ENCODE measurements at places on chromosomes 1 and 21.

DNA sequence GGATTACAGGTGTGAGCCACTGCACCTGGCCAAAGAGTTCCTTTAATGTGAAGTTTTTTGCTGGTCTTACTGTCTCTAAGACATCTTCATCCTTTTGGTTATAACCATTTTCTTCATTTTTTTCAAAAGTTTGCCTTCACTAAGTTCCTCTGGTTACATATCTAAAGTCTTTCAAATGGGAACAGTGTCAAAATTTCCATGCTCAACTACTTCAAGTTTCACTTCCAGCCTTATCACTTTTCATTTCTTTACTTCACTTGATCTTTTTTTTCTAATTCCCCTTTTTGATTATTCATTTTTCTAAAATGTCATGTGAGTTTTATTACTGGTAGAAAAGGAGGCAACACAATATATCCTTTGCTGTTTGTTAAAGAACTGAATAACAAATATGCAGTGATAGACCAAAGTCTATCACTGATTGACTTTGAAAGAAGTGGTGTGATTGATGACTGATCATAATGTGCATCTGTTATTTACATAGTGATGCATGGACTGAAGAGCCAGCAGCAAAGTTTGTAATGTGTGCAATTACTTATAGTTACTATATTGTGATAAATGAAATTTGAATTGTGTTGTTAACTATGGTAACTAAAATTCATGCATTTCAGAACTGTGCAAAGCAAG, 16.0 kb upstream of the ZFYVE9 start:
- DNase-seq, result no peak

GRCh38 chr1:3676581-3677470, 24.5 kb downstream of the TP73 start:
- no peak for DNase-seq

DNA sequence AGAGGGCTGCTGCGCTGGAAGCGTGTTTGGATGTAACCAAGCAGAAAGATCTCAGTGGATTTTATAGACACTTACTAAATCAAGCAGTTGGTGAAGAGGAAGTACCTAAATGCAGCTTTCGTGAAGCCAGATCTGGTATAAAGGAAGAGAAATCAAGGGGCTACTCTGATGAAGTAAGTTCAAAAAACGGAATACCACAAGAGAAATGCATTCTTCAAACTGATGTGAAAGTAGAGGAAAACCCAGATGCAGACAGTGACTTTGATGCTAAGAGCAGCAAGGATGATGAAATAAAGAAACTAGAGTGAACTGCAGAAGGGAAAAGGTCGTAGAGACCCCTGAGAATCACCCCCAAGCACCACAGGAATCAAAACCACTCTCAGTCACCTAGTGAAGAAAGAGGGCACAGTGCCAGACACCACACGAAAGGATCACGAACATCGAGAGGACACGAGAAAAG, 40.8 kb upstream of the NEXN start:
- no peak for DNase-seq

DNA sequence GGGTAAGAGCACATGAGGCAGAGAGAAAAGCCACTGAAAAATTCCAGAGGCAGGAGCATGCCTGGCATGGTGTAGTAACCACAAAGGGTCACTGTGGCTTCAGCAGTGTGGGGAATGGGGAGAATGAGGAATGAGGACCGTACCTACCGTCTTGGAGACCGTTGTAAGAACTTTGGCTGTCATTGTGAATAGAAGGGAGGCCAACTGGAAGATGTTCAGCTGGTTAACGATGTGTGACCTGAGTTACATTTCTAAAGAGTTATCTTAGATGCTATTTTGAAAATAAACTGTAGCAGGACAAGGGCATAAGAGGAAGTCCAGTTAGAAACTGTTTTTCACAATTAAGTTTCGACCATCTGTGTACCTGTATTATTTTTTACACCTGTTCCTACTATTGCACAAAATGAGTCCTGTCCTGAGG, 365.5 kb upstream of the SGIP1 start:
- DNase-seq, result no peak

GRCh38 chr21:43866659-43867331, 1.8 kb downstream of the AGPAT3 start:
- DNase-seq, result no peak

GRCh38 chr1:12177999-12178441, 11.2 kb downstream of the TNFRSF1B start:
- DNase-seq, result peak; percentile 66

- DNase-seq, result no peak
Observed at GRCh38 chr1:11951901-11952300, 17.4 kb downstream of the PLOD1 start.

GRCh38 chr1:62247391-62248168, 52.9 kb downstream of the L1TD1 start:
- DNase-seq, result no peak

GRCh38 chr1:71785450-71785849, 496.9 kb downstream of the NEGR1 start:
- DNase-seq, result no peak

GRCh38 chr1:108154314-108154713, 45.8 kb downstream of the SLC25A24 start:
- DNase-seq, result no peak

- DNase-seq, result no peak
Observed at GRCh38 chr1:193104502-193104906, 710 bp downstream of the GLRX2 start.

DNA sequence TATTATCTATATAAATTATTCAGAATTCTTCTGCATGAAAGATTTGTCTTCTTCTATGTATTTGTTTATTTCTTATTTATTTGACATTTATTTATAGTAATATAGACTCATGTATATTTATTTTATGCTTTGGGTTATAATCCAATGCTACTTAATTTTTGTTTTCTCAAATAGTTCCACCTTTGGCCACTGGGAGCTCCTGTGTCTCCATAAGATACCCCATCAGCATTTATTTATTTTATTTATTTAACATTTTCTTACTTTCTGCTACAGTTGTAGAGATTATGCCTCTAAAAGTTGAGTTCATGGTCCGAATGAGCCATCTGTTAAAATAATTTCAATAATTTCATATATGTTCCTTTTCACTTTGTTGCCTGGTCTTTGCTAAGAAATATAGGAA, 289.4 kb downstream of the ADGRL2 start:
- no peak for DNase-seq

- no peak for DNase-seq
Observed at GRCh38 chr1:204199579-204199978, 3.3 kb upstream of the KISS1 start.

GRCh38 chr1:32536117-32536516, 3.1 kb upstream of the ZBTB8A start:
- no peak for DNase-seq

- no peak for DNase-seq
Observed at GRCh38 chr1:212097360-212097759, 61.8 kb downstream of the DTL start.

GRCh38 chr1:163366555-163366954, 44.8 kb downstream of the NUF2 start:
- DNase-seq, result no peak

DNA sequence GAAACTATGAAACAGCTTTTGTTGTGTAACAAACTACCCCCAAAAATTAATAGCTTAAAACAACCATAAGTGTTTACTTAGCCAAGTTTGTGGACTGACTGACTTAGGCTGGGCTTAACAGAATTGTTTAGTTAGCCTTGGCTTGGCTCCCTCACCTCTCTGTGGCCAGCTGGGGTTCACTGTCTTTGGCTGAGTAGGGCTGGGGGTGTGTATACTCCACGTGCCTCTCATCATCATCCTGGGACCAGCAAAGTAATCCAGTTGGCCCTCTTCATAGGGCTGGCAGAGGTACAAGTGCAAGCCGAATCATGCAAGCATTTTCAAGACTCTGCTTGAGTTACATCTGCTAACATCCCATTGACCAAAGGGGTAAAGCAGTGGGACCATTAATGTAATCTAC, 252.3 kb downstream of the BRINP2 start:
- DNase-seq, result no peak

GRCh38 chr1:37793773-37794371, at the start of gene MANEAL:
TSS of gene MANEAL (plus strand) at chr1:37793847. CDS start at chr1:37794183, 336 bp downstream.
- no peak for DNase-seq

DNA sequence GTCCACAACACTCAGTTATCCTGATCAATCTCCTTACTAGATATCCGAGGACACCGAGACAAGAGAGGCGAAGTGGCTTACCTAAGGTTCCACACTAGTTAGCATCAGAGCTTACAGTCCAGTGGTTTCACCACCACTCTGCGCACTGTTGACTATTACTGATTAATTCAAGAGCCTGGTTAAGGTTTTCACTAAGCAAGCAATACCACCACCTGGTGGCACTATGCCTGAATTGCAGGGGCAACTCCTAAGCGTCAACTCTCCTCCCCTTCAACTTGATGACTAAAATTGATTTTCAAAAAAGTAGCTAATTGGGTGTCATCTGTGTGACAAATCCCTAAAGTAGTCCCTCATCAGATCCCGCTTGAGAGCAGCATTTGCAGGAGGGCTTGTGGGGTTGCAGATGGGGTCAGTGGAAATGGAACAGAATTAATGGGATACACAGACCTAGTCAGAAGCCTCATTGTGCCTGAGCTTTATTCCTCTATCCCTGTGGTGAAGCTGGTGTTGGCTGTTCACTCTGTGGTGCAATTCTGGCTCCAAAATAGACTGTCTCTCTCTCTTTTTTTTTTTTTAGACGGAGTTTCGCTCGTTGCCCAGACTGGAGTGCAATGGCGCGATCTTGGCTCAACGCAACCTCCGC, 9.1 kb downstream of the TTC22 start:
- no peak for DNase-seq

DNA sequence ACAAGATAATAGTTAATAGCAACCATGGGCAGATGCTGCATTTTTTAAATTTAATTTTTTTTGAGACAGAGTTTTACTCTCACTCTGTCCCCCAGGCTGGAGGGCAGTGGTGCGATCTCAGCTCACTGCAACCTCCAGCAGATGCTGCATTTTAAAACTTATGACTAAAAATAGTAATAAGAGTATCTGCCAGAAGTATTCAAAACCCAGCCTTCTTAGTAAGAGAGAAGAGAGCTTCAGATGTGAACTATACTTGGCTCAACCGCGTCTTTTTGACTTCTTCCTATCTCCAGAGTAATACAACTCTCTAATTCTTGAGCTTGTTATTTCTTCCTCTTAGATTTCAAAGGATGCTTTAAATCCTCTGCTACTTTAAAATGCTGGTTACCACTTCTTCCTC, 4.6 kb downstream of the RPS27 start:
- DNase-seq, result no peak

DNA sequence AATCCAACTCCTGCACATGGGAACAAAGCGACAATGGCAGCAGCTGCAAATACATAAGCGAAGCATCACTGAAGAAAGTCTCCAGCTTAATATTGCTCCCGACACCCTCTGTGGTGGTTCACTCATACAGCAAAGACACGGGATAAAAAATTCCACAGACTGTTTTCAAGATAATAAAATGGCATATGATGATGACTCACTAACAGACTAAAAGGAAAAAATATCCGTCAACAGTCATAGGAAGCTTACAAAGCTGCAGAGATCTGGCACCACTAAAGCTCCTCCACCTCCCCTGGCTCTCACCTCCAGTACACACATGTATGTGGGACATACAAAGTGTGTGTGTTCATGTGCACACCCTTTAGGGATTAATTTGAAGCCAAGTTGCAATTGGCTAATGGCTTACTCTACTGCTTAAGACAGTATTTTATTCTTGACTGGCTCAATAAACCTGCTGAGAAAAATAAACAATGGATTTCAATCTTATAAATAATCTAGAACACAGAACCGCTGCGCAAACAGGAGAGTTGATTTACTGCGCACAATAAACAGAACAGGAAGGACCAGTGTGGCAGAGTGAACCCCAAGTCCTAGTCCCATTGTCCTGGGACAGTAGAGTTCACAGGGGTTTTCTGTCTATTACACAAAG, 94.4 kb downstream of the SLC45A1 start:
- DNase-seq, result no peak

DNA sequence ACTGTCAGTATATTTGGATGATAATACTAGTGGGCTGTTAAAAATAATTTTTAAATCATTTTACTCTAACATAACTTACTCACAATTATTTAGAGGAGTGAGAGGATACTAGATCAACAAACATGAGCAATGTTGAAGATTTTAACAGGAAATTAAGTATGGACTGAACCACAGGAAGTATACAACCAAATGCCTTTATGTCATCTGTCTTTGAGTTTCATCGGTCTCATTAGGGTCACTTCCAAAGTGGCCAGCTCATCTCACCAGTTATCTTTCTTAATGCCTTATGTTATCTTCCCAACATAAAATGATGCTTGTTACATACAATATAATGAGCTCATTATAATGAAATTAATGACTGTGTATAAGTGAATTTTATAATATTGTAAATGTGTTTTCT, 1.5 kb upstream of the RGS1 start:
- DNase-seq, result no peak

DNA sequence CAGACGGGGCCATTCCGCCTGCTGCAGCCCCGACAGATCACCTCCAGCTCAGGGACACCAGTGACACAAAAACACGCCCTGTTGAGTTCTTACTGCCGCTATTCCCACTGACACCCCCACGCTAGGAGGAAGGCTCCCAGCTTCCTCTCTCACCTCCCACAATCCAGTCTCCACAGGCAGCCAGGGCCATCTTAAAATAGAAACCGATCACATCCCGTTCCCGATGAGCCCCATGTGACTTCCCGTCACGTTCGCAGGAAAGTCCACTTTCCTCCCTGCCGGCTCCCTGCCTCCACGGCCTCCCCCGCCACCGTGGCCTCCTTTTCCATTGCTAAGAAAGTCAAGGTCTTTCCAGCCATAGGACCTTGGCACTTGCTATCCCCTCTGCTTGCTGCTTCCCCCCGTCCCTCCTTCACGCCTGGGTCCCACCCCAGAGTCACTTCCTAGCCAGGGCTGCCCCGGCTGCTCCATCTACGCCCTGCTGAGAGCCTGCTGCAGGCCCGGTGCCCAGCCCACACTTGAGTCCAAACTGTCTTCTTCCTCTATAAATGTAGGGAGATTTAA, 24.0 kb upstream of the DDOST start:
- DNase-seq, result no peak

DNA sequence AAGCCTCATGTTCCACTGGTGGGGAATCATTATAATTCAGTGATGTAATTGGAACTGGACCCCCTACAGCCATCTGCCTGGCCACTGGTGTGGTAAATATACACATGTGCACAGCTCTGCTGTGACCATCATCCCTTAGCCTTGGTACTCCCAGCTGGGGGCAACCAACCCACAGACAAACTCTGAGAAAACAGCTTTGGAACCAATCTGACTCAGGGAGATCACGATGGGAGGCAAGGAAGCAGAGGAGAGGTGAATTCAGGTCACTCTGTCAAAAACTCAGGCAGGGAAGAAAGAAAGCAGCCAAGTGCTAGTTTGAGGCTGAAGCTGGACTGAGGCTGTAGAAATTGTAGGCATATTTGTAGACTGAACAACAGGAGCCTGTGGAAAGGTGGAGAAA, 197.8 kb upstream of the GALNT2 start:
- DNase-seq, result no peak

- peak; percentile 27 for DNase-seq
Observed at GRCh38 chr1:91171898-91172297, 150.1 kb upstream of the ZNF644 start.
